ENCODE measurements at places on chromosomes 1 and 21. TPM values are rescaled to one million over a fixed set of nuclear protein-coding genes. Genes with fewer than 3 reads are reported as not detected.

DNA sequence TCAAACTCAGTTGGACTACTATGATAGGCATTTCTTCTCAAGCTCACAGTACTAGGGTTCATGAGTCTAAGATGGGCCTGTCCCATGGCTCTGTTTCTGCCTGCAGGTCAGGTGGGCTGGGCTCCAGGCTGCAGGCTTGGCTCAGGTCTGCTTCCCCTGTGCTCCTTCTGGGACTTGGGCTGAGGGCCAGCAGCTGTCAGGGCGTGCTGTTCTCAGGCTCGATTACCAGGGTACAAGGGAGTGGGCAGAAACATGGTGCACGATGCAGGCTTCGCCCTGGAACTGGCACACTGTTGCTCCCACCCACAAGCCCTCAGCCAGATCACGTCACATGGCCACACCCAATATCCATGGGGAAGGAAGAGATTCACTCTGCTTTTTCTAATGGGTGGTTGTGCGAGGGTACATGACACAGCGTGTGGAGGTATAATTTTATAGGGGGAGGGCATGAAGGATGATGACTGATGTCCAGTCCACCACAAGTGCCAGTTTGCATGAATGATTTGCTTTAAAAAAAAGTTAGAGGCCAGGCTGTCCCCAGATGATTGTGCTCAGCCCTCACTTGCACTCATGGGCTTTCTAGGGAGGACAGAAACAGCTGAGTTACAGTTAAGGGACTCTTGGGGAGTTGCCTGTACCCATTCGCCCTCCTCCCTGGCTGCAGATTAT lies 118.0 kb downstream of the ACTL8 start:
- DNase-seq = no peak

DNA sequence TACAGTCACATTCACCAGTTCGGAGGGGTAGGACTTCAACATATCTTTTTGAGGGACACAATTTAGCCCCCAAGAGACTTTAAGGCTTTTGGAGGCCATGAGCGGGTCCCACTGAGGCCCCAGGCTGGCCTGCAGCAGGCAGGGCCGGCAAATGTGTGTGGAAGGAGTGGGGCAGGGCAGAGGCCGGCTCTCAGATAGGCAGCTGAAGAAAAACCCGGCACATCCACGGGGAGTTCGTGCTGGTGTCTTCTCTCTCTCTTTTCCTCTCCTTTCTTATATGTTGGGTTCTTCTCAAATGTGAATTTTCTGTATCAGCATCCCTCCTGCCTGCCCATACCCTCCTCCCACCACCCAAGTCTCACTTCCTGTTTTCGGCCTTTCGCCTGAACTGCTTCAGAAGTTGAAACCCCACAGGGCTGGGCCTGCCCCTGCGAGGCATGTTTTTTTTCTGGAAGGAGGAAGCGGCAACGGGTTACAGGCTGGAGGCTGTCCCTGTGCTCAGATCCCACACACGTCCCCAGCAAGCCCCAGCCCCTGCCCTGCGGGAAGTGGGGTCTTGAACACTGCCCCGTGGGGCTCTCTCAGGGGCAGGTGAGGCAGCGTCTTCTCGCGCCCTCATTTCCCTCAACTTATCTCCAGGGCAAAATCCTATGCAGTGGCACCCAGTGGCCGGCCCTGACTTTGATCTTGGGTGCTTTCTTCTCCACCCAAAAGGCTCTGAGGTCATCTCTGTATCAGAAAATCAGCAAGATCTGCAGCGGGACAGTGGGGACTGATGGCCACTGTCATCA lies 9.7 kb upstream of the UMODL1 start:
- no peak for DNase-seq

GRCh38 chr1:44032170-44032790 lies 1.0 kb upstream of the SLC6A9 start:
- no peak for DNase-seq

GRCh38 chr1:241934201-241934848 lies 23.2 kb upstream of the BECN2 start:
- no peak for DNase-seq

DNA sequence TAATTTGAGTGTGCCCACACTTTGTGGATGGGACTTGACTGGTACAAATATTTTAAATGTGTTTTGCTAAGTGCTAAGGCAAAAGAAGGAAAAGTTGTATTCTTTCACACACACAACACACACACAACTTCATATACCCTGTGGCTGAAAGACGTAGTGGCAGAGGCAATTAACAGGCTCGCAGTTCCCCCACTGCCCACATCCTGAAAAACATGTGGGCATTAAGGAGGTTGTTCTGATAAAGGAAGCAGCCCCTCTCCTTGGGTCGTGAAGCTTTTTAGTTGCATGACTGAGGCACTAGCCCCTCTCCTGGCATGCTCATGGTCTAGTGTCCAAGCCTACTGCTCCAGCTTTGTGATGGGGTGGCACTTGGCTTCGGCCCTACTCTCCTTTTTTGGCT lies 14.3 kb upstream of the ADAM30 start:
- DNase-seq = no peak

- no peak for DNase-seq
These were observed 88.4 kb downstream of the ADGRL2 start for GRCh38 chr1:81889166-81889565.

DNA sequence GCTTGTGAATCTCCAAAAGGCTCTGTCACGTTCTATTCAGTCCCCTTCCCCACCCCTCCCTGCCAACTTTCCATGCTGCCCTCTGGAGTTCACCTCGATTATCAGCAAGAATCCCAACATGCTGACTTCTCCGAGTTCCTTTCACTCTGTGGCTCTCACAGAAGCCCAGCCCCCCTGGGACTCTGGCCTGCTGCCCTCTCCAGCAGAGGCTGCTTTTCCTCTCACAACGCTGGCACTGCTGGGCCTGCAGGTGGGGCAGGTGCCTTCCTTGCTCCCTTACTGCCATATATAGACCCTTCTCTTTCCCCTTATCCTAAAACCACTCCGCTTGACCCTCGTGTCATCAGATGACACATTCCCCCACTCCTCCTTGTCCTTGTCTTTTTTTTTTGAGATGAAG lies 10.2 kb upstream of the RNF186 start:
- DNase-seq = no peak

GRCh38 chr1:60034999-60035398 lies 38.6 kb downstream of the C1orf87 start:
- DNase-seq = no peak

DNA sequence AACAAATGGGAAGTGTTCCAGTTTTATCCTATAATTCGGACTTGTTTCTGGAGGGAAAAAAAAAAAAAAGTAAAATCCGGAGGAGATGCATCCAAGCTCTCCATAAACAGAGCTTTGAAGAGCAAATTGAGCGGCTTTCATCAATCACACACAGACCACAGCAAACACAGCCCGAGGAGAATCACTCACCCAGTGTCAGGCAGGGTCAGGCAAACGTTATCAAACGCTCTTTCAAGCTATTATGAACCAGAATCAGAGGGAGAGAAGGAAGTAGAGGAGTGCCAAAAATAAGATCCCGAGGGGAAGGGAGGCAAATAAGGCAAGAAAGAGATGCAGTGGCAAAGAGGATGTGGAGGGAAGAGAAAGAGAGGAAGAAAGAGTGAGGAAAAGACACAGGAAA lies 188.3 kb upstream of the CAMK1G start:
- no peak for DNase-seq

Gene OR14K1
- total RNA-seq = not detected

Gene CASZ1
- 5.7 TPM for total RNA-seq

Gene PROK1
- total RNA-seq = not detected

Gene PM20D1
- not detected for total RNA-seq

Gene LCE1D
- not detected for total RNA-seq

Gene AMPD1
- not detected for total RNA-seq

Gene MX1
- total RNA-seq = 18.4 TPM

Gene AJAP1
- 1.5 TPM for total RNA-seq

Gene C1orf87
- total RNA-seq = not detected

Measured in glomerular endothelial cell (primary cell).